ENCODE measurements at places on chromosomes 7 and 10. TPM values are rescaled to one million over a fixed set of nuclear protein-coding genes. Genes with fewer than 3 reads are reported as not detected.

GRCh38 chr7:82393076-82393839 lies 50.3 kb downstream of the CACNA2D1 start:
- no peak for DNase-seq

GRCh38 chr10:125095228-125095627 lies 65.1 kb downstream of the CTBP2 start:
- DNase-seq: no peak

DNA sequence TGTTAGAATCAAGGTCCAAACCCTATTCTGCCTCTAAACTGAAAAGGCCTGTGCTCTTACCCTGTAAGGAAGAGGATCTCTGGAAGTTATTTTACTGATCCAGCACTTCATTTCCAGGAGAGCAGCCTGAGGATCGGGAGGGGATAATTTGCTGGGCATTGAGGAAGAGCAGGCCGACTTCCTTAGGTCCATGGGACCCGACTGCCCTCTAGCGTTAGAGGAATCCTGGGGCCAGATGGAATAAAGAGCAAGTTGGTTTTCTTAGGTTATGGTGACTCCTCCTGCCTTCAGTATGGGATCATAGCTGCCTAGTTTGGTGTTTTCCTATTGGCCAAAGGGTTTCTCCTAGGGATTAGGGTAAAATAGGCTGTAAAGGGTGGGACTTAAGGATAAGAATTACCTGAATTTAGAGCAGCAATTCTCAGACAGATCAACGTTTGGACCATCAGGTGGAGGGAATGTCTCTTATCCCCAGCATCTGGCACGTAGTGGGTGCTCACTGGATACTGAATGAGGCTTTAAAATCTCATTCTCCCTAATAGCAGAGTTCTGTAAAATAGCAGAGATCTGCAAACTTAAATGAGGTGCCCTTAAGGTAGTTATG lies 40.0 kb upstream of the SORBS1 start:
- peak; percentile 23 for DNase-seq

DNA sequence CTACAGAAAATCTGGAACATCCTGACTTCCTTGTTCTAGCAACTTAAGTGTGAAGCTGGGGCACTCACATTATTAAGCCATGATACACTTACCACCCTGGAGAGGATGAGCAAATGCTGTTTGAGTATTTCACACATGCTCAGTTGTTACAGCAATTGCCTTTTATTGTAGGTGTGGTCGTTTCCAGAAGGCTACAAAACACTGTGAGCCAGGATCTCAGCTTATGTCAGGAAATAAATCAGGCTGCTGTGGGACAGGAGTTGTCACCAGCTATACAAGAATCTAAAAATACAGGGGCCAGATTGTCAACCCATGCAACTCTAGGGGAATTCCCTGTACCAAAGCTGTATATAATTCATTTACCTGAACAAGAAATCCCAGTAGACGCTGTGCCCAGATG lies 273.3 kb upstream of the SP4 start:
- no peak for DNase-seq

GRCh38 chr10:70856454-70856853 lies 31.9 kb downstream of the PCBD1 start:
- DNase-seq: no peak

The RBP4 gene
- total RNA-seq: not detected

DNA sequence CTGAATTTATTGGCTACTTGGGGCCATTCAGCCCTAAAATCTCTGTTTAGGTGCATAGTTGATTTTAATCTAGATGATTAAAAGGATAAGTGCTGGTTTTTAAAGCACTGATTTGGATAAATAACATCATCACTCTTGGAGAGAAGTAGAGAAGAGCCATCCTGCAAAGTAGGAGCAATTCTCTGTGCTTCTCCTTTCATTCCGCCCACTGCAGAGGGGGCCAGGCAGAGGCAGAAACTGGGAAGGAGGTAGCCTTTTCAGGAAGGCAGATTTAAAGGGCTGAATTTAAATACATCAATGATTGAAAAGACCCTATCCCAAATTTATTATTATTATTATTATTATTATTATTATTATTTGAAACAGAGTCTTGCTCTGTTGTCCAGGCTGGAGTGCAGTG lies 14.1 kb downstream of the MAP3K8 start:
- DNase-seq: no peak

The PNLIPRP3 gene
- not detected for total RNA-seq

DNA sequence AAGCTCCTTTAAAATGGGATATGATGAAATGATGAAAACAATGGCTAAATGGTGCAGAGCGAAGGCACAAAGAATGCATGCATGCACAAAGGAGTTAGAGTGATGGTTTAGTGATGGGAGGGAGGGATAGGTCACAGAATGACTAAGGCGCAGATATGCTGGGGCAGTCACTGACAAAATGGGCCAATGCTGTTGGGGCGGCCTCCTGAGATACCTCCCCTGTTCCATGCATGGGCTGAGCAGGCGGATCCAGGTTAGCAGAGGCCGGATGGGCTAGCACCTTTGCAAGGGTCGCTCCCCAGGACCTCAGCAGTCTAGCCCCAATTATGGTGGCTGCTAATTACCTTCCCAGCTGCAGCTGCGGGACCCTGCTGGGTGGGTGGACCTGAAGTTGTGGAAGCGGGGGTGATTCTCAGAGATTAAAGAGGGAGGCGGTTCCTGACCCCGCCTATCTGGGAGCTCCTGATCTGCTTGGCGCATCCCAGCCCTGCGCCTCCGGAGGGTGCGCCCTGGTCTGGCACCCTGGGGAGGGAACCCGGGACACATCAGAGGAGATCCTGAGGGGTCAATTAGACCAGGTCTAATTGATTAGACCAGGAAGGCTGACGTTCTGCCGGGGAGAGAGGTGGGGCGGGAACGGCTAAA lies 175.0 kb downstream of the CYP26A1 start:
- DNase-seq: no peak

- no peak for DNase-seq
Measured at GRCh38 chr7:55641273-55641691, 69.0 kb upstream of the VOPP1 start.

The ENKUR gene
- 0.48 TPM for total RNA-seq

- no peak for DNase-seq
Measured at GRCh38 chr10:44369296-44369695, 15.6 kb downstream of the CXCL12 start.

DNA sequence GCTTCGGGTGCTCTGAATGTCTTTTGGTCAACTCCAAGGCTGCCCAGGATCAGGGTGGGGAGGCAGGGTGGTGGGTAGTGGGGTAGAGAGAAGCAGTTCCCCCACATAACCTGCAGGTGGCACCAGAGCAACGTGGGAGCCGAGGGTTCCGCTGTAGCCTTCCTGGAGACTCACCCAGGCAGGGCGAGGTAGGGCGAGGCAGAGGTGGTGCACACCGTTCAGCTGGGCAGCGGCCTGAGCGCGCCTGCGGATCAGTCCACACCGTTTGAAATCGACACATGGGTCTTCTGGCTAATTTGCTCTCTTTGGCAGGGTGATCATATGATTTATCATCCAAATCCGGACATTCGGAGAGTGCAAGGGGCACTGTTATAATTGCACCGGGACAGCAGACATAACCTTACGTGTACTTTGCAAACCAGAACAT lies 41.4 kb upstream of the MAP3K8 start:
- peak; percentile 69 for DNase-seq

- no peak for DNase-seq
Measured at GRCh38 chr10:58734116-58734515, 221.4 kb downstream of the BICC1 start.

DNA sequence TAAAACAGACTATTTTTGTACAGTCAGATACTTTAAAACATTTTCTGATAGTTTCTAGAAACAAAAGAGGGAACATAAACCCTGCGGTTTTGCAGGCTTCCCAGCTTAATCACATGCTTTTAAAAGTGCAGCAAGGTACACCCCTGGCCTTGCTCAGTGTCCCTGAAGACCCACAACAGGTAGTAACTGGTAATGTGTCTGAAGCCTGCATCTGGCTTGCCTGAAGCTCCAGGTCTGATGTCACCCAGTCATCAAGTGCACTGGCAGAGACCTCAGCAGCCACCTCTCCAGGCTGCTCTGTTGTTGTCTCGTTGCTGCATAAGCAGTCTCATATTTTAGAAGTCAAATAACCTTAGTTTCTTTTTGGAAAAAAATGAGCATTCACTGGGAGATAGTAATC lies 376.1 kb upstream of the MTPN start:
- no peak for DNase-seq

GRCh38 chr7:130273933-130274255 lies 7.2 kb downstream of the CPA2 start:
- DNase-seq: no peak

GRCh38 chr7:367351-367901 lies 77.5 kb downstream of the FOXL3 start:
- no peak for DNase-seq

GRCh38 chr10:118868589-118868988 lies 113.8 kb upstream of the CACUL1 start:
- no peak for DNase-seq
